Right hindlimb (tissue), 1 donor: ENCODE measurements at places on chromosomes 3 and 15.

- DNase-seq = no peak
Measured at GRCh38 chr15:47924381-47924780, 196.4 kb upstream of the SLC24A5 start.

DNA sequence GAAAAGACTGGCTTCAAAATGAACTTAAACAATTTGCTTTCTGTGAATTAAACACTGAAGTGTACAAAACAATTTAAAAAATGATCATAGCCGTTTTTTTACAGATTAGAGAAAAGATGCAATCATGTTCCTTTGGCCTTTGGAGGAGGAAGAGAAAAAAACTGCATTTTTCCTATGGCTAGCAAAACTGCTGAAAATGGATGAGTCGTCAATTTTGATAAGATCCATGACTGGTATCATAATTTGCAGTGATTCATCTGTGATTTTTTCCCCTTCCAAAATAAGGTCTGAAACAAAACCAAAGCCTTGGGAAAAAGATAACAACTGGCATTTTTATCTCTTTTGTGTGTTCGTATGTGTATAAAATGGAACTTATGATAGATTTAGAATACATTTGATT, 255.6 kb upstream of the SATB1 start:
- no peak for DNase-seq

DNA sequence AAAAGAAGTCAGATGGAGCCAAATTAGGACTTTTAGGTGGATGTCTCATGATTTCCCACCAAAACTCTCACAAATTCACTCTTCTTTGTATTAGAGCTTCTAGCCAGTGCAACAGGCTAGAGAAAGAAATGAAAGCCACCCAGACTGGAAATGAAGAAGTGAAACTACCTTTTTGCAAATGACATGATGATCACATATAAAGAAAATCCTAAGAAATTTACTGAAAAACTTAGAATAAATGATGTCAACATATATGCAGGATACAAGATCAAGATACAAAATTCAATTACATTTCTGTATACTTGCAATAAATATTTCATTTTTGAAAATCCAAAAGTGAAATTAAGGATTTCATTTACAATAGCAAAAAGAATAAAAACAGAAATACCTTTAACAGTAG, 110.8 kb downstream of the LRIG1 start:
- DNase-seq = no peak

DNA sequence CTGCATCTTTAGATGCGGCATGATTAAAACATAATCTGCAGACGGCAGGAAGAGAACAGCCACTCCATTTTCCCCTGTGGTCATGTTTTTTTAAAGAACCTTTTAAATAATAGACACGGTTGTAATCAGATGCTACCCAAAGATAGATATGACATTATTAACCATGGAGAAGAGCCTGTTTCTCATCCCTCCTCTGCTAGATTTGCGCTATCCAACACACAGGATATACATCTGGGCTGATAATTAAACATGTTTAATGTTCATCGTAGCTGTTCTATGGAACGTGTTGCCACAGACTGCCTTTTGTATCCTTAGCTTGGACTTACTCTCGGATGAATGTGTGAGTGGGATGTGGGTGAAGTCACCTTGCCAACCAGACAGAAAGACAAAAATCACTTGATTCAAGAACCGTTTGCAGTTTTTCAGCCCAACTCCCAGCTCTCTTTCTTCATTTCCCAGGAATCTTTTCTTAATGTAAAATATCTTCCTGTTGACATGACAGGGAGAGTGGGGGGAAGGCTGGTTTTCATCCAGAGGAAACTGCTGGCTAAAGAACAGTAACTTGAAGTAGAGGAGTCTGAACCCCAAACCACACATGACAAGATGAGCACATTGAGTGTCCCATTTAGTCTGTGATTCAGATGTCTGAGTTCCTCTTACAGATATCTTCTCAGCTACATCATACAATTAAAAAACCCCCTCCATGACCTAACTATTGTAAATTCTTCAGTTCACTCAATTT, 118.6 kb upstream of the PRICKLE2 start:
- no peak for DNase-seq

- no peak for DNase-seq
Measured at GRCh38 chr3:12449889-12450682, 34.2 kb upstream of the TSEN2 start.

GRCh38 chr15:85527895-85528294, 147.5 kb downstream of the AKAP13 start:
- peak; percentile 74 for DNase-seq

DNA sequence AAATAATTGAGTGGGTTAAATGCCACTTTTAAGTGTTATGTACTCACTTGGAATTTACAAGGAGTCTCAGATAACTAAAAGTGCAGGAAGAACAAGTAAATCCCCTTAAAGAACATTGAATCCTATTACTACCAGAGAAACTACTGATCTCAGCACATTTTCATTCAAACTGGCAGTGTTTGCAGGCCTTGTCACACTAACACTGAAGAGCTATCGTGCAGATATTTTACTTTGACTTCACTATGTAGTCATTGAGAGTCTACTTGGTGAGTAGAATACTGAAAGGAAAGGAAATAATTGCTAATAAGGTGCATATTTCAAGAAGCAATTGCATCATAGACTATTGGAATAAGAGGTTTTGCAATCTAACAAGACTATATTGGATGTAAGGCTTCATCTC, 721.4 kb upstream of the CBLB start:
- no peak for DNase-seq

DNA sequence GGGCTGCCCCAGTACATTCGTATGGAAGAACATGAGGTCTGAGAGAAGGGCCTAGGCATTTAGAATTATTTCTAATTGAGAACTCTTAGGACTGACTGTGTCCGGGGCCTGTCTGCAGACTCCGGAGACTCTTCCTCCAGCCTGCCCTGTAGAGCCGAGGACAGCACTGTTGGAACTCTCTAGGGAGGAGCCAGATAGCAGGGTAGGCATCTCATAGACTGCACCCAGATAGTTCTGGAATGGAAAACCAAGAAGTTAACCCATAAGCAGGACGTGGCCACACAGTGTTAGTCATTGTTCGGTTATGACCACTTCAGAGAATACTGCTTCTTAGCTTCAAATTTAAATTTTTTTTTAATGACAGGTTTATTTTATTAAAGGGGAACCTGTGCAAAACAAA, 59.5 kb downstream of the SNRK start:
- no peak for DNase-seq
